ENCODE measurements at places on chromosomes 3 and 15. TPM values are rescaled to one million over a fixed set of nuclear protein-coding genes. Genes with fewer than 3 reads are reported as not detected.

The CFAP92 gene
- polyA plus RNA-seq = not detected

DNA sequence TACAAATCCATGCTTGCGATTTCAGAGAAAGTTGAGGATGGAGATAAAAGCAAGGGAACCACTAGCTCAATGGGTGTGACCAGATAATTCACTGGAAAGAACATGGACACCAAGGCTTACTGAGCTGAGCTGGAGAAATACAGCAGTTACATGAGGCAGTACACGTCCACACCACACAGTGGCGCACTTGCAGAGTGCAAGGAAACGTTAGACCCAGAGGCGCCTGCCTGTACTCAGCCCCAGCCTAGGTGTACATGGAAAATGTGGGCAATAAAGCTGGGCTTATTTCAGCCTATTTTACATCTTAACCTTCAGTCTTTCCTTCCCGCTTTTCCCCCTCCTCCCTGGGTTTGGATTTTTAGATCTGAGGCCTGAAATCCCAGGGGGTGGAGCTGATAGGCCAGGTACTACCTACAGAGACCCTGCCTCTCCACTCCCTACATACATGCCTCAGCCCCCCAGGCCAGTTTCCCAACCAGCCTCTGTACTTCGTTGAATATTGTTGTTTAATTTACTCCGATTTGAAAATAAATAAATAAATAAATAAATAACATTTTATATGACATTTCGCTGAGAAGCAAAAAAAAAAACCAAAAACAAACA is 60.1 kb downstream of the PCOLCE2 start:
- peak; percentile 21 for DNase-seq

GRCh38 chr3:37457378-37458065 is 283.1 kb upstream of the LRRFIP2 start:
- DNase-seq = no peak

DNA sequence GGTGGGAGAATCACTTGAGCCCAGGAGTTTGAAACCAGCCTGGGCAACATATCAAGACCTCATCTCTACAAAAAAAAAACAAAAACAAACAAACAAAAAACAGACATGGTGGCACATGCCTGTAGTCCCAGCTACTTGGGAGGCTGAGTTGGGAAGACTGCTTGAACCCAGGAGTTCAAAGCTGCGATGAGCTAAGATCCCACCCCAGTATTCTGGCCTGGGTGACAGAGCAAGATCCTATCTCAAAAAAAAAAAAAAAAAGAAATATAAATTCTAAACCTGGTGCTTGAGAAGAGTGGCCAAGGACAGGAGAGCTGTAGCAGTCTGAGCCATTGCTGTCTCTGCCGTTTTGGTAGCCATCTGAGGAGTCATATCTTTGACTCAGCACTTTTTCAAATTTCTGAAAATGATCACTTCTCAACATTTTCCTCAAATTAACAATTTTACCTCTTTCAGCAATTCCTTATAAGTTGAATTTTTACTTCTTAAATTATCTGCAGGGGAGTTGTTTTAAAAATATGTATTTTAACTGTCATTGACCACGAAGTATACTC is 3.6 kb upstream of the DENND4A start:
- no peak for DNase-seq

GRCh38 chr15:83248151-83249029 is 36.1 kb downstream of the BNC1 start:
- peak; percentile 22 for DNase-seq

- no peak for DNase-seq
Observed at GRCh38 chr3:177641206-177641605, 443.9 kb upstream of the TBL1XR1 start.

DNA sequence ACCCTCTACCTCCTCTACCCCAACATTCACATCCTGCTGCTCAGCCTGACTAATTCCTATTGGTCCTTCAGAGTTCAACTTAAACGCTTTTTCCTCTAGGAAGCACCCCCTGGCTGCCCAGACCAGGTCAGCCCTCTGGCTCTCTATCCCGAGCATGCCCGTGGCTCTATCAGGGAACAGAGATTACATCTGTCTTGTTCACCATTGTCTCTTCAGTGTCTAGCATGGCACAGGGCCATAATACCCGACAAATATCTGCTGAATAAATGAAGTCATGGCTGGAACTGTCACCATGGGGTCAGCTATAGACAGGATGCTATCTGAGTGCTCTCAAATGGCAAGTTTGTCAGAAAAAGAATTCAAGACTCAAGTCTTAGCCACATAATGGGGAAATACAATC is 296.9 kb upstream of the CHRNA7 start:
- no peak for DNase-seq

DNA sequence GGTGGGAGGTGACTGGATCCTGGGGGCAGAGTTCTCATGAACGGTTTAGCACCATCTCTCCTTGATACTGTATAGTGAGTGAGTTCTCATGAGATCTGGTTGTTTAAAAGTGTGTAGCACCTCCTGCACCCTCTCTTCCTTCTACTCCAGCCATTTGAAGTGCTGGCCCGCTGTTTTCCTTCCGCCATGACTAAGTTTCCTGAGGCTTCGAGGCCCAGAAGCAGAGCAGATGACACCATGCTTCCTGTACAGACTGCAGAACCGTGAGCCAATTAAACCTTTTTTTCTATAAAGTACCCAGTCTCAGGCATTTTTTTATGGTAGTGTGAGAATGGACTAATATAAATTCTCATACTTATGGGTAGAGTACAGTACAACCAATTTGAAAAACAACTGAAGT is 123.6 kb upstream of the BHLHE40 start:
- no peak for DNase-seq

DNA sequence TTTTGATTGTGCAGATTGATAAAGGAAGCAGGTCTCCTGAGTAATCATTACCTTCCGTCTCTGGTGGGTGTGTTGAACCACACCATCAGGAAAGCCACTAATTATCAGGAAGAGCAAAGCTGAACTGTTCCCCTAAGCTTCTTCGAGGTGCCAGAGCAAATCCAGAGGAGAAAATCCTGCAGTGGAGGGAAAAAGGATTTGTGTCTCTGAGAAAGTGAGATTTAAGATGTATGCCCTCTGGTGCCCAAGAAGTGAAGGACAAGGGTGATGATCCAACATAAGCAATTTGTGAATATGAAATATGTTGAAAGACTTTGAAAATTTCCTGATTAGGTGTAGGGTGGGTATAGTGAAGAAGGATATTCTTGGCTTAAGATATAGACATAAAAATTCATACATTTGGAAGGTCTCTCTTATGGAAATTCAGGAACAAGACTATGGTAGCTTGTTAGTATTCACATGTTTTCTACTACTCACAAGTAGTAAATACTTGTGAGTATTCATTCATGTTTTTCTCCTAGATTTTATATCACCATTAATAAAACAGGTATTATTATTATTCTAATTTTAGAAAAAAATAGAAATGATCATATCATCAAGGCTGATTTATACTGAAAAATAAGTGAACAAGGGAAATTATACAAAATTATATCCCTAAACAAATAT is 34.8 kb downstream of the COMMD2 start:
- peak; percentile 50 for DNase-seq

DNA sequence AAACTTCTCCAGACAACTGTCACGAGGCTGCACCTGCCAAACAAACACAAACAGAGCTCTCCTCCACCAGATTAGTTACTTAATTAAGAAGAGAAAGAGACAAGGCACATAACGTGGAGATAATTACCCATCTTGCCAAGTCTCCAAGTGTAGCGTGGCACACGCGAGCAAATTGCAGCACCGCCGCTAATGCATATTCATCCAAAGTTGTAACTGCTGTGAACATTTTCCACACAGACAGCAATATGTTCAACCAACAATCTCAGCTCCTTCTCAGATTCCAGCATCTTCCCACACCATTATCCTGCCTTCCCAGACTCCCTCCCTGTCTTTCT is 309.6 kb upstream of the TLE3 start:
- DNase-seq = no peak

- DNase-seq = no peak
Observed at GRCh38 chr15:58111718-58112104, 26.5 kb upstream of the AQP9 start.

GRCh38 chr3:6785726-6786125 is 75.2 kb upstream of the GRM7 start:
- no peak for DNase-seq

All from CD4-positive, CD25-positive, alpha-beta regulatory T cell (primary cell).